ENCODE measurements at places on chromosomes 1 and 21.

- no peak for DNase-seq
These were observed 217.9 kb upstream of the NRIP1 start for GRCh38 chr21:15282665-15283064.

DNA sequence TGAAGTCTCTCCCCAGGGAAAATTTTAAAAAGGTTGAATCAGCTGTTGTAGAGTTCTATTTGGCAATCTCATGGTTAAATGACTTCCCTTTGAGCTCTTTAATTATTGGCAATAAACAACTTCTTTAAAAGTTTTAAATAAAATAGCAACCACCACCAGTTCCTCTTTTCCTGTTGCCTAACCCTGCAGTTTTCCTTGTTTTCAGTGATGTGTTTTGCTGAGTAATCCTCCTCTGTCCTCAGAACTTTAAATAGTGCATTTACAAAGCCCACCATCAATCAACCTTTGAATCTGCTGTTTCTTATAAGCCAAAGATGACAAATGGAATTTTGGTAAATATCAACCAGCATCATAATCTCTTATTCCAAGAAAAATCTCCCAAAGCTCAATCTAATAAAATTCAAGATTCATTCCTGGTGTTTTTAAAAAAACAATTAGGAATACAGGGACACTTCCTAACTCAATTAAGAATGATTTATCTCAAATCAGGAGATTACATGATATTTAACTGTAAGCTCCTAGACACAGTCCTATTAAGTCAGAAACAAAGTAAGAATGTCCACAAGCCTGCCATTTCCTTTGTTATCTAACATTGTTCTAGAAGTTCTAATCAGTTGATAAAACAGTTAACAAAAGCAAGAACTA is 14.8 kb downstream of the AVPR1B start:
- peak; percentile 92 for DNase-seq

GRCh38 chr1:29436181-29436785 is 200.0 kb downstream of the PTPRU start:
- no peak for DNase-seq

GRCh38 chr1:182684116-182684828 is at the start of gene RGS8:
TSS of gene RGS8 (minus strand) at chr1:182684587. CDS start at chr1:182669649, 14,938 bp downstream.
- DNase-seq = no peak

GRCh38 chr1:207825719-207826556 is 74.1 kb downstream of the CD46 start:
- peak; percentile 87 for DNase-seq

- DNase-seq = no peak
These were observed 70.8 kb downstream of the ST6GALNAC3 start for GRCh38 chr1:76145332-76145731.

DNA sequence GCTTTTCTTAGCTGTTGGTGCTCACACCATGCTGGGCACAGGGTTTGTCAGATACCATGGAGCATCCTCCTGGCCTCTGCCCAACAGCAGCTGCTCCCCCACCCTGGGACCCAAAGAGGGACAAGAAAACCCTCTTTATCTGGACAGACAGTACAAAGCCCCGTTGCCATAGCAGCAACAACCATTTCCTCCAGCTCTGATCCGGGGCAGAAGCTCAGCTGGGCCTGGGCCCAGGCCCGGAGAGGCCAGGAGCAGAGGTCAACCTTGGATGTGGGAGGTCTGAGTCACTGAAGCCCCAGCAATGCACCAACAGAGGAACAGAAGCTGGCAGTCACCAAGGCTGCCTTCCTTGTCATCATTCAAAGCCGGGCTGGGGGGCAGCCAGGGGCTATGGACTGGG is 228.4 kb upstream of the POU3F1 start:
- no peak for DNase-seq

GRCh38 chr1:27967106-27967883 is 7.5 kb downstream of the XKR8 start:
- no peak for DNase-seq

GRCh38 chr1:30902593-30903290 is 5.8 kb downstream of the SDC3 start:
- DNase-seq = no peak

- no peak for DNase-seq
These were observed 177.3 kb downstream of the CAMTA1 start for GRCh38 chr1:6962478-6962995.

DNA sequence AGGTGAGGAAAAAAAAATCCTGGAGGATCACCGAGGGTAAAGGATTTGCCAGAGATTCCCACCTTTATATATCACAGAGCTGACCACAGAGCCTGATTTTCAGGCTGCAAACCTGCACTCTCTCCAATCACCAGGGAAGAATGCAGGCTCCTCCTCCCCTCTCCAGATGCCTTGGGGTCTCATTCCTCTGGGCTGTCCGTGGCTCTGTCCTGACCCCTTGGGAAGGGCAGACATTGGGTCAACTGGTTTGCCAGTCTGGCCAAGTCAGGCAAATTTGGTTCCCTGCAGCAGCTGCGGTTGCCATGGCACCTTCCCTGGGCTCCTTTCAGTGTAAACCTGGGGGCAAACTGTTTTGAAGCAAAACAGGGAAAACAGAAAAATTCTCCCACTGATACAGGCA is 11.6 kb upstream of the OPRD1 start:
- DNase-seq = no peak

GRCh38 chr1:67336783-67337182 is 29.1 kb downstream of the IL12RB2 start:
- no peak for DNase-seq

DNA sequence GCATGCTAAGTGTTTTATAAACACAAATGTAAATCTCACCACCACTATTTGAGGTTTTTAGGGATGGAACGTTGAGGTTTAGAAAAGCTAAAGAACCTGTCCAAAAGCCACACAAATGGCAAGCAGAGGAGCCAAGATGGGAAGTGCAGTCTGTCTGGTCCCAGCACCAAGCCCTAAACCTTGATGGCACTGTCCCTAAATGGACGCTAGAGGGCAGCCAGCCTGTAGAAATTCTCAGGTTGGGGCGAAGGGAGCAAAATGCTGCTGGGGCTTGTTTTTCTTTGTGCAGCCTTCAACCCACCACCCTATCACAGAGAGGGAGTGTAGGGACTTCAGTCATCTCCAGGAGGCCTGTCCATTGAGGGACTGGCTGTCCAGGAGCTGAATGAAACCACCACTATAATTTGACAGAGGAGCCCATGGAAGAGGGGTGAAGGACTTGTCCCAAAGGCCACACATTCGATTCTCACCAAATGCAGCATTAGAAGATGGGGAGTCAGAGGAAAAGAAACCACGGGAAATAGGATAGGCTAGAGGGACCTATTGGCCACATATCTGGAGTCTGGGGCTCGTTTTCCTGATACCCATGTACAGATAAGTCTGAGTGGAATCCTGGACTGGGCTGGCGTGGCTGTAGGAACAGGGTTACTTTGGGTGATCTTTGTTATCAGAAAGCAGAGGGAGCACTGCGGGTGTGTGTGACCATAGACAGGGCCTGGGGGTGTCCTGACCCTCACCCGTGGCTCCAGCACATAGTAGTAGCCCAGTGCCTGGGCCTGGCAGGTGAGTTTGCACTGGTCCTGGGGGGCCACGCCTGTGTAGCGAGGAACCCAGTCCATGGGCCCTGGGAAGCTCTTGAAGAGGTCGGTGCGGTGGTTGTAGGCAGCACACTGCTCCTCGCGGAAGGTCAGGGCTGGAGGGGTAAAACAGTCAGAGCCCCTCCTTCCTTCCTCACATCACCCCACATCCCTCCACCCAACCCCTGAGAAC is 6.1 kb downstream of the ADAMTS4 start:
- peak; percentile 79 for DNase-seq
